Caki2 (cell line): ENCODE measurements at places on chromosomes 7 and 10. TPM values are rescaled to one million over a fixed set of nuclear protein-coding genes. Genes with fewer than 3 reads are reported as not detected.

Gene RNF32
- 2.6 and 13.5 TPM in 2 replicates for total RNA-seq

Gene BTAF1
- total RNA-seq, result 4.4 and 6.6 TPM in 2 replicates

Gene PON3
- not detected in 2 replicates for total RNA-seq

Gene INMT
- not detected in 2 replicates for total RNA-seq

Gene GCK
- total RNA-seq, result not detected in 2 replicates

Gene CYP3A4
- total RNA-seq, result not detected in 2 replicates

Gene LRRC18
- total RNA-seq, result not detected in 2 replicates
